ENCODE measurements at places on chromosomes 7 and 10.

DNA sequence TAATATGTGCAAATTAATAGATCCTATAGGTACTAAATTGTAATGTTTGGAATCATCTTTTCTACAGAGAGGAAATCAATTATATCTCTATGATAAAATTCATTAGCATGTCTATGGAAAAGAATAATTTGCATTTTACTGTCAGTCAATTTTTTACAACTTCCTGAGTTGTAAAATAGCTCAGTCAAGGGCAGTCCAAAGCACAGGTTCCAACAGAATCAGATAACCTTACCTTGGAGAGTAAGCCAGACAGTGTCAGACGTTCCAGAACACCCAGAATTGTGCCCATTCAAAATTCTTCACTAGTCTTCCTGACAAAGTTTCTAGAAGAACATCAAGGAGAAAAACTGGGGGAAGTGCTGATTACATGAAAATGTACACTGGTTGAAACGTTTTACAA is 31.1 kb upstream of the IMMP2L start:
- no peak for DNase-seq

DNA sequence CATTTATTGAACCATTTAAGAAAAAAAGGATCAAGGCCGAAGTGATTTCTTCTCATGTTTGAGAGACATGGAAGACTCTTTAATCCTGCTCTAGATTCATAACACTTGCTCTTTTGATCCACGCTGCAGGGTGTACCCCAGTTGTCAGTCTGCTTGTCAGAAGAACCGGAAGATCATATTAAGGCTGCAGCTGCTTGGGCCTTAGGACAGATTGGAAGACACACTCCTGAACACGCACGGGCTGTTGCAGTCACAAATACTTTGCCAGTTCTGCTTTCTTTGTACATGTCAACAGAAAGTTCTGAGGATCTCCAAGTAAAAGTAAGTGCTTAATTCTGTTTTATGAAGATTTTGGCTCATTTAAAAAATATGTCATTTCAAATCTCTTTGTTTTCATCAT is 46.3 kb downstream of the SPAG6 start:
- DNase-seq = no peak

DNA sequence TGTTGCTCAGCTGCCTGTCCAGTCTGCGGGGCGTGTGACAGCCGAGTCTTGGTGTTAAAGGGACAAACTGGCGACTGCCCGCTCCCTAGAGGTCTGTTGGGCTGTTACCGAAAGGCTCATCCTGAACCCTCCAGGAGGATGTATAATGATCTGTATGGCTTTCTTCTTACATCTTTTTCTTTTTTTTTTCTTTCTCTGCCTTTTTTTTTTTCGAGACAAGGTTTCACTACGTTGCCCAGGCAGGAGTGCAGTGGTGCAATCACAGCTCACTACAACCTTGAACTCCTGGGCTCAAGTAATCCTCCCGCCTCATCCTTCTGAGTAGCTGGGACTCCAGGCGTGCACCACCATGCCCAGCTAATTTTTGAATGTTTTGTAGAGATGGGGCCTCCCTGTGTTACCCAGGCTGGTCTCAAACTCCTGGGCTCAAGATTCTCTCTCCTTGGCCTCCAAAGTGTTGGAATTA is 857 bp downstream of the INTS15 start:
- DNase-seq = no peak

- DNase-seq = no peak
Measured at GRCh38 chr10:117674646-117675045, 132.1 kb downstream of the EMX2 start.

GRCh38 chr10:71666639-71667386 is 52.8 kb downstream of the C10orf105 start:
- DNase-seq = no peak

DNA sequence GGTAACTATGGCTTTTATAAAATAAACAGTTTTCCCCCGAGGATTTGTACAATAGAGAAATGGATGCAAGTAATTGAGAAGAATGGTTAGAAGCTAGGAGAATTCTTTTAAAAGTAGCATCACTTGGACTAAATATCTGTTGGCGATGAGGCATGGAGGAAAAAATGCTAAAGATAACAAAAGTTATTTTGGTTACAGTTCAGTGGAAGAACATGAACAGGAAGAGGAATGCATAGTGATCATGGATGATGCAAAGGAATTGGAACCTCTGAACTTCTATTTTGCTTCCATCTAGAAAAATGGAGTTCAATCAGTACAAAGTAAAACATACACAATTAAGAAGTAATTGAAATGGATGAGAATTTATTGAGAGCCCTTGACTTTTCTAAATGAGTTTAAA is 32.9 kb downstream of the ENTPD1 start:
- no peak for DNase-seq

- DNase-seq = no peak
Measured at GRCh38 chr7:86708031-86708680, 64.4 kb downstream of the GRM3 start.

DNA sequence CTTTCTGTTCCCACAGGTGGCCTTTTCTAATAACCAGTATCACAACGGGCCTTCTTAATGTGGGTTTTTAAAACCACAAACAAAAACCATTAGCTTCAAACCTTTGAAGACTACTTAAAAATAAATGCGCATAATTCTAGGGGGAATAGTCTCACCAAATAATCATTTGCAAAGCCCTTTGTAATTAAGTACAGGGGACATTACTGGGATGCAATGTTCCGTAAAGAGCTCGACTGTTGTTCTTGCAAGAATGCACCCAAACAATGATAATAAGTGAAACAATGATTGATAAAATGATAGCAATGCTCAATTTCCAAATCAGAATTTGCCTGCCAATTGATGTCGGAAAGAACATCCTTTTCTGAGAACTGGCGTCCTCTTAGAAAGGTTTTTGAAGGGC is 589.1 kb upstream of the ADARB2 start:
- DNase-seq = no peak

DNA sequence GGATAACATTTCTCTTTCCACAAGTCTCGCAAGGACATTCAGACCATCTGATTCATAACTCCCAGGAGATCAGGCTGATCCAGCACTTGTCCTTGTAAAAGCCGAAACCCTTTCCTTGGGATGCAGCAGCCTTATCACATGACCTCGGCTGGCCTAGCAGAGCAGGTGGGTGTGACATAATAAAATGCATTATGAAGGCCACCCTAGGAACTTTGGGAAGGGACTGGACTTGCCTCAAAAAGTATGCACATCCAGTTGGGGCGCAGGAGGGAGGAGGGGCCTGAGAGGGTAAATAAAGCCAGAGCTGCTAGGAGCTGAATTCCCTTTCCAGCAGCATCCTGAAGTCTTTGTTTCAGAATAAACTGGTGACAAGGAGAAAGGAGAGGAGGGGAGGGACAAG is 260.8 kb downstream of the SNX13 start:
- DNase-seq = peak; percentile 67

DNA sequence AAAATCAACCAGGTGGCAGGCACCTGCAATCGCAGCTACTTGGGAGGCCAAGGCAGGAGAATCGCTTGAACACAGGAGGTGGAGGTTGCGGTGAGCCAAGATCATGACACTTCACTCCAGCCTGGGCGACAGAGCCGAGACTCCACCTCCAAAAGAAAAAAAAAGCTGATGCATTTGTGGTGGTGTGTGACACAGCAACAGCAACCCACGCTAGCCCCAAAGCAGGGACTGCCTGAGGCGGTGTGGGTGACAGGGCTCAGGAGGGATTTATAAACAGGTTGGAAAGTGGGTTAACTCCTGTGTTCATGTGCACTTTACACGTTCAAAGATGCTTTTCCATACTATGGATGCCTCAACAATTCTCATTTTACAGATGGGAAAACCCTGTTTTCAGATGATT is 395.9 kb upstream of the PODXL start:
- peak; percentile 26 for DNase-seq

DNA sequence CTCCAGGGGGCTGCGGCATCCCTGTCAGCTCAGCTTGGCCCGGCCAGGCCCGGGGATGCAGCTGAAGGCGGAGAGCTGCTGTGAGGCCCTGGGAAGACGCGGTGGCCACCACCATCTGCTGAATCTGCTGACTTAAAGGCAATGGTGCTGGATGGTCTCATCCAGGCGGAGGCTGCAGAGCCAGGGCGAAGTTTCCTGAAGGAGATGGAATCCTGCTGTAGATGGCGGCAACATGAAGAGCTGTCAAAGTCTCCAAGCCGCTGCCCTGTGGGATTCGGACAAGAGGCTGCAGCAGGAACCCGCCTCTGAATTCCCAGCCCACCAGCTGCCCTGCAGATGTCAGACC is 200.1 kb downstream of the PTPRN2 start:
- no peak for DNase-seq

DNA sequence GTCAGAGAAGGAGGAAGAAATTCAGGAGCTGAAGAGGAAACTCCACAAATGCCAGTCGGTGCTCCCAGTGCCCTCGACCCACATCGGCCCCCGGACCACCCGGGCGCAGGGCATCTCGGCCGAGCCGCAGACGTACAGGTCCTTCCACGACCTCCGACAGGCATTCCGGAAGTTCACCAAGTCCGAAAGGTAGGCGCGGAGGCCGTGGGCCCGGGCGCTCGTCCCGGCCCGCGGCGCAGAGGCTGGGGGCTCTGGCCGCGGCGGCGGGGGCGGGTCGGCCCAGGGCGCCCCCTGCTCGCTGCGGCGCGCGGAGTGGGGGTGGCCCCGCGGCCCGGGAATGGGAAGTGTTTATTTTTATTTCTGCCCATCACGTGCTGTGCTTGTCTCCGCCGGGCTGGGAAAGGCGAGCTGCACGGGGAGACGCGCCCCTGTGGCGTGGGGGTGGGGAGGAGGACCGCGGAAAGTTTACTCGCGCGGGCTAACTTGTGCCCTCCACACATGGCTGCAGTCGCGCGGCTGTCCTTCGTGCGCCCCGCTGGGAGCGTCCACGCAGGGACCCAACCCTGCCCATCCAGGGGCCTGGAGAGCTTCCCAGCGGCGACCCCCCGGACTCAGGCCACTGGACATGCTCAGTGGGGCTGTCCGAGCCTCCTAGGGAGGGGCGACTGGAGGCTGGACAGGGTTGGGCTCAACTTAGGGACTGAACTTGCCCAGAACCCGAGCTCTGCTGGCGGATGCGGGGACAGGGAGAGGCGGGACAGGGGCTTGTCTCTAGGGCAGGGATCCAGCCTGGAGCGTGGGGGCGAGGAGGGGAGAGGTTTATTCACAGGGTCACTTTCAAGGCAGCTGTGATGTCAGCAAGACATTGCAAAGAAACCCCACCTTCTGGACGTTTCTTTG is 82.6 kb upstream of the PRKG1 start:
- DNase-seq = no peak

DNA sequence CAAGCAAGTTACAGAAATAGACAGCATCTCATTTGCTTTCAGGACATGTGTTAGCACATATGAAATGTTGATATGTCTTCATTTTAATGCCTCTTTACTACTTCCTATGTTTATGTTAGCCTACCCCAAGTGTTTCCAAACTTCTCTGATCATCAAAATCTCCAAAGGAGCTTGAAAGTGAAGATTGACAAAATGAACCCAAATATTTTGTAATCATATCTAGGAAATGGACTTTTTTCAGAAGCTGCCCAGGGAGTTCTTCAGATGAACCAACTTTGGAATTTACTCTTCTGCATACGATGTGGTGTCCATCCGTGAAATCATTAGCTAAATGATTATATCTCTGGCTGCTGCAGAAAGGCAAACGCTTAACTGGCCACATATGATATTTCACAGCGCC is 101.2 kb upstream of the AOAH start:
- no peak for DNase-seq

- no peak for DNase-seq
Measured at GRCh38 chr7:114369294-114369693, 45.3 kb upstream of the FOXP2 start.

GRCh38 chr7:130961128-130961601 is 227.2 kb upstream of the KLF14 start:
- peak; percentile 89 for DNase-seq

- DNase-seq = no peak
Measured at GRCh38 chr10:80292607-80293239, 3.3 kb upstream of the MAT1A start.

- peak; percentile 97 for DNase-seq
Measured at GRCh38 chr10:4541292-4541691, 284.7 kb upstream of the AKR1E2 start.

DNA sequence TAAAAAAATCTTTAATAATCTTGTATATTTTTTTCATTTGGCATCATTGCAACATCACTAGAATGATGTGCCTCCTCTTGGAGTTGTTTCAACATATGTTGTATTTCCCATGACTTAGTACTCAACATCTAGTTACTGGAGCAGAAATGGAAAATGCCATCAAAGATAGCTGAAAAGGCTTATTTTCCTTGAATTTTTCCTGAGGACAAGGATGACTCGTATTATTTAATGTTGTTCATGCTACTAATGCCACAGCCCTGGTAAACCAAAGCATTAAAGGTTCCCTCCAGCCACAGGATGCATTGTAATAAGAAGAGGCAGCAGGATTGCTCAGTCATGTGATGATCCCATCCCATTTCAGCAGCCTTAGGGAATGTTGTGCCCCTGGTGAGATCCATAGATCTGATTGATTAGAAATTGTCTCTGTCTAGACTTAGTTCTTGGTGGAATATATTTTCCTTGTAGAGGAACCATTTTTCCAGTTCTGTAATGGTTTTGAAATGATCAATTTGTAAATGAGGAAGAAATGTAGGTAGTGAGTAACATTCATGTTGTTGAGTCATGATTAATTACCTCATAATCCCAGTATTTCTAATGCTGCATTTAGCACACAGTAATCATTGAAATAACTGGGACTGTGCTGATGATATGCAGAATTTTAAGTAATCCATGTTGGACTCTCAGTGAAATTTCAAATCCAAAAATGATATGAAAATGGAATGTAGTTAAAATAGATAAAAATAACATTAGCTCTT is 91.3 kb upstream of the SMIM30 start:
- DNase-seq = peak; percentile 3

GRCh38 chr7:31408140-31408729 is 67.7 kb upstream of the NEUROD6 start:
- peak; percentile 48 for DNase-seq

- DNase-seq = no peak
Measured at GRCh38 chr7:76011442-76011861, 17.1 kb upstream of the TMEM120A start.

- no peak for DNase-seq
Measured at GRCh38 chr10:61541960-61542359, 88.8 kb upstream of the TMEM26 start.

All from RPMI7951 (cell line).